ENCODE measurements at places on chromosomes 4 and X.
A peak's percentile ranks its signal among the peaks of the same experiment; 100 is the strongest.

GRCh38 chr4:30116401-30116800 lies 603.8 kb upstream of the PCDH7 start:
- no peak for DNase-seq

- no peak for DNase-seq
Measured at GRCh38 chr4:77538144-77538543, 67.5 kb upstream of the CXCL13 start.

DNA sequence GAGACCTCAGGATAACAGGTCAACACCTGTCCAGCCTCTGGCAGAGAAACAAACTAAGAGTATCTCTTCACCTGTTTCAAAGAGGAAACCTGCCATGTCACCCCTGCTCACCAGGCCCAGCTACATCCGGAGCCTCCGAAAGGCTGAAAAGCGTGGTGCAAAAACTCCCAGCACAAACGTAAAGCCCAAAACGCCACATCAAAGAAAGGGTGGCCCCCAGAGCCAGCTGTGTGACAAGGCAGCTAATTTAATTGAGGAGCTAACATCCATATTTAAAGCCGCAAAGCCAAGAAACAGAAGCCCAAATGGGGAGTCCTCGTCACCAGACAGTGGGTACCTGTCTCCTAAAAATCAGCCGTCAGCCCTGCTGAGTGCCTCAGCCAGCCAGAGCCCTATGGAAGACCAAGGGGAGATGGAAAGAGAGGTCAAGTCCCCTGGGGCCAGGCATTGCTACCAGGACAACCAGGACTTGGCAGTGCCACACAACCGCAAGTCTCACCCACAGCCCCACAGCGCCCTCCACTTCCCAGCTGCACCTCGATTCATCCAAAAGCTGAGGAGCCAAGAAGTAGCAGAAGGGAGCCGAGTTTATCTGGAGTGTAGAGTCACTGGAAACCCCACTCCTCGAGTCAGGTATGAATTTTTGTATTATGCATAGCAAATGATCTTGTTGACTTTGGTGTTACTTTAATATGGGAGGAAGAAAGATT lies 15.1 kb downstream of the PALLD start:
- peak; percentile 55 for DNase-seq

DNA sequence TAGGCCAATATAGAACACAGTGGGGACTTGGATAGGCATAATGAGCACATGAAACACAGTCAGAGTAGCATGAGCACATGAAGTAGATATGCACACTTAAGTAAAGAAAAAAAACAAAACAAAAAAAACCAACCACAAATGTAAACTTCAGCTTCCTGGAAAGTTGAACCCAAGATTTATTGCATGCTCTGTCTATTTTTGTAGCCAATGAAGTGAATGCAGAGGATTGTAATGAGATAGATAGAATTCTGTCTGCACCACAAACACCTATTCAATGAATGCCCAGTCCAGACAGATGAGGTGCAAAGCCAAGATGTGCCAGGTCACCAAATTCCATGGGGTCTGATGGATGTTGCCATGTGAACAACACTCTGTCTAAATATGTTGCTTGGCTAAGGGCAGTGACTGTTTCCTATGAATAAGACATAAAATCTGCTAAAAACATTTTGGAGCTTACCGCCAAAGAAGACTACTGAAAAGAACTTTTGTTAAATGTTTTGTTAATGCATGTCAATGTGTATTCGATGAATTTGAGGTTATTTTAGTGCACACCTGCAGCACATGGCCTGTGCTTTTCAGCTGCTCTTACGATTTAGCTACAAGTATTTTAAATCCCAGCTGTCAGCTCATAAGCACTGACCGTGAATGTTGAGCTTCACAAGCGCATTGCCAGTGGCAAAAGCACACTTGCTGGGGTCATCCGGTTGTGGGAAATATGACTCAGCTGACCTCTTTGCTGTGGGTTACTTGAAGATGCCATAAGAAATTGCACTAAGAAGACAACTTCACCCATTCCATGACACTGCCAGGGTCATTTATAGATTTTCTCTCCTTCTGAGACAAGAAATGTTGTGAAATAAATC lies 374.8 kb upstream of the GNPDA2 start:
- DNase-seq: no peak
